Skeletal muscle cell (primary cell): ENCODE measurements at places on chromosomes 3 and 15.

DNA sequence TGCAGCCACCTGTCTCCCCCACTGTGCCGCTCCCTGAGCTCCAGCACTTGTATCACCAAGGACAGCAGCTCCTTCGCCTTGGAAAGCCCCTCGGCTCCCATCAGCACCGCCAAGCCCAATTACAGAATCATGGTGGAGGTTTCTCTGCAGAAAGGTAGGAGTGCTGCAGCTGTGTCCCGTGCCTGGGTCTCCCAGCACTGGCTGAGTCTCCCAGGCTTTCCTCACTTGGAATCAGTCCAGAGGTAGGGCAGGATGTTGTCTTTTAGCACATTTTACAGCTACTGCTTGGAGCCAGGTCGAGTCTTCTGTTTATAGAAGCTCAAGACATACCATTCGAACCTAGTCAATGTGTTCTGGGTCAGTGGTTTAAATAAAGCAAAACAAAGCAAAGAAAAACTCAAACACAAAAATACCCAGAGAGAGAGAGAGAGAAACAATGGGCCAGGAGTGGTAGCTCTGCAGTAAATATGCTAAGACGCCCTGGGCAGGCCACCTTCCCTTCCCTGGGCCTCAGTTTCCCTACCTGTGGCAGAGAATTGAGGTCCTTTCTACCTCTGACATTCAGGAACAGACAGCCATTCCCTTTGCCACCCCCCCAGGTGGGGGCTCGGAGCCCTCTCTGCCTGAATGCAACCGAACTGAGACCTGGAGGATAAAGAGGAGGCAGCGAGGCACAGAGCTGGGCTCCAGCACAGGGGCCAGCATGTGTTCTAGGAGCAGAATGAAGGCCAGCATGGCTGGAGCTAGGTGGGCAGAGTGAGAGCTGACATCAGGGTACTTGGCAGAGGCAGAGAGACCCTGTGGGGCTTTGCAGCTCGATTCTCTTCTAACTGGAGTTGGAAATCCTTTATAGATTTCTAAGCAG is 44.1 kb downstream of the STARD5 start:
- DNase-seq = peak; percentile 54

- peak; percentile 6 for DNase-seq
These were observed 276.2 kb upstream of the SGO1 start for GRCh38 chr3:20462226-20462625.

DNA sequence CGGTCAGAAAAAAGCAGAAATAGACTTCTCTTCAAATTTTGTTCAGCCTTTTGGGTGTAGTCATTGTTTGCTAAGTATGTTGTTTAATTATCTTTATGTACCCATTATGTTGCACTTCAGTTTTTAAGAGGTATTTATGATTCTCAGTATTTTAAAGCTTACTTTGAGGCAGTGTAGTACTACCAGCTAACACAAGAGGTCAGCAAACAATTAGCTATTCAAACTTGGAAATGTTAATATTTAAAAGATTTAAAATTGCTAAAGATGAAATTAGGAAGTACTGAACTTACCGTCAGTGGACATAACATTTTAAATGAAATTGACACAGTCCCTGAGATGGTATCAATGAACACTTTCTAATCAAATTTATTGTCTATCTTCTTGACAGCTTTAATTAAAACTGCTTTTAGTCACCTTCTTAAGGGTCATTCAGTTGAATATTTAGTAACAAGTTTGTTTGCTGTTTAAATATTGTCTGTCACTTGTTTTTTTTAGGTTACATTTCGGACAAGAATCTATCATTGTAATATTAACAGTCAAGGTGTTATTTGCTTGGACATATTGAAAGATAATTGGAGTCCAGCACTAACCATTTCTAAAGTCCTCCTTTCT is 28.1 kb downstream of the NKIRAS1 start:
- DNase-seq = no peak

- DNase-seq = no peak
These were observed 19.2 kb downstream of the RASA2 start for GRCh38 chr3:141506071-141506470.

DNA sequence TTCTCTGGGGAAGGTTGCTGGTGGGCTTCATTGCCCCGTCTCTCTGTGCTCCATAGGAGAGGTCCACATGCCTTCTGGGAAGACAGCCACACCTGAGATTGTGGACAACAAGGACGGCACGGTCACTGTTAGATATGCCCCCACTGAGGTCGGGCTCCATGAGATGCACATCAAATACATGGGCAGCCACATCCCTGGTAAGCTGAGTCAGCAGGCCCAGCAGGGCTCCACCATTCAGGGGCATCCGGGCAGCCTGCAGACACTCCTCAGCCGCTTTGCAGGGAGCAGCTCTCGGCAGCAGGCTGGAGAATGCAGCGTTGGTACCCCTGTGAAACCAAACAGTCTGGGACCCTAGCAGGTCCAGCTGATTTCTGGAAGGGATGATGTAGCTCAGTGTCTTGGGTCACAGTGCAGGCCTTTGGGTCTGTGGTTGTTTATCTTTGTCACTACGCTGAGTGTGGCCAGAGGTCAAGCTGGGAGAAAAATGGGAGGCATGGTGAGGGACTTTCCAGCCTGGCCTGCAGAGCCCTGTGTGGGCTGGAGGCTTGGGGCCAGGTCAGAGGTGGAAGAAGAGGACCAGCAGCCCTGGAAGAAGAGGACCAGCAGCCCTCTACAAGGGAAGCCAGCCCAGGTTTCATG is 67.2 kb downstream of the DNASE1L3 start:
- no peak for DNase-seq

GRCh38 chr3:159252772-159253384 is 451.0 kb downstream of the MFSD1 start:
- DNase-seq = no peak

DNA sequence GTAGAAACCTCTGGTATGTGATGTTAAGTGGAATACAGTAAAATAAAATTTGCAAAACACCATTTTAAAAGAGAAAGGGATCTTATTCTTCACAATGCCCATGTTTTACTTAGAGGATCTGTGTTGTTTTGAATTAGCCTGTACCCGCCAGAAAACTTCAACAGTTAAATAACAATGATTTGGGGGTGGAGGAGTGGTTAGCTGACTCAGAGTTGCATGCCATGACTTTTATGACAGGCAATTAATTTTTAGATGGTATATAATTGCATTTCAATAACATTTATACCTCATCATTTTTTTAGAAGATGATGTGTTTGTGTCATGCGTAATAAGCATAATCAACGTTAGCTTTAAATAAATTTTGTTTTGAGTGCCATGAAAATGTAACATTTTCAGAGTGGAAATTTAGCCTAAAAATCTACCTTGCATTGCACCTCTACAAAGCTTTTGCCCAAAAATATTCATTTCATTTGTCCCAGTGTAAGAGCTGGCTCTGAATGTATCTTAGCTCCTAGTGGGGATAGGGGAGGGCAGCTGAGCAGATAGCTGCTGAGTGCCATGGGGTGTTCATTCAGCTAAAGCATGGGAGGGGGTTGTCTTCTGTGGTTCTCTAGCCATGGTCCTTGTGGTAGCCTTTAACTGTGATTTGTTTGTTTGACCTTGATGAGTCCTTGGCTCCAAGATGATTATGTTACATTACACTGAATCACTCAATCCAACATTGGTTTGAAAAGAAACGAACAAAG is 379.8 kb downstream of the LPP start:
- no peak for DNase-seq
